Activated CD8-positive, alpha-beta T cell treated with anti-CD3 and anti-CD28 coated beads for 36 hours (primary cell): ENCODE measurements at places on chromosomes 7 and 10.

DNA sequence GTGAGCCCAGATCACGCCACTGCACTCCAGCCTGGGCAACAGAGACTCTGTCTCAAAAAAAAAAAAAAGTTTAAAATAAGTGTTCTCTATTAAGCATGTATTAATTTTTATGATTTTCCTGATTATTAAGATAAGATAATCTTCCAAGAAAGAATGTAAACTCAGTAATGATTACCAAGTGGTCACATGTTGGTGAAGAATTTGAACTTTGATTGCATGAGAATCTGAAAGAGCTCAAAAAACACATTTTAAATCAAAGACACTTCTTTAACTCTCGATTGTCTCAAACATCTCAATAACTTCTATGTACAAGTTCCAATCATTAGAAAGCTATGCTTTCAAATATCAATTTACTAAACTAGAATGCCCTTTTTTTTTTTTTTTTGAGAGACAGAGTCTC is 33.8 kb downstream of the SNX8 start:
- no peak for DNase-seq

DNA sequence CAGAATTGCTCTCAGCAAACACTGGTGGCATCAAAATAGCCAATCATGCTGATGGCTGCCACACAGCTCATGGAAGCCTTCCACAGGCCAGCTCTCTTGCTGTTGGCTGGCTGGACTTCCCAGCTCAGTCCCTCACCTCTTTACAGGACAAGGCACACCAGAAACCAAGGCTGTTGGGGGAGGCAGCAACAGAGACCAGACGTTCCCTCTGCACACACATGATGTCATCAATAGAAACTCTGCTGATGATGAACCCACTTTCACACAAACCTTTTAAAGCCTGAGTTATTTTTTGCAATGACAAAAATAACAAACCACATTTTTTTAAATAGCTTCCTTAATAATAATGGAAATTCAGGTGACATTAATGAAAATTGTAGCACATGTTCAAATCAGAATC is 300.9 kb upstream of the C7orf33 start:
- no peak for DNase-seq

DNA sequence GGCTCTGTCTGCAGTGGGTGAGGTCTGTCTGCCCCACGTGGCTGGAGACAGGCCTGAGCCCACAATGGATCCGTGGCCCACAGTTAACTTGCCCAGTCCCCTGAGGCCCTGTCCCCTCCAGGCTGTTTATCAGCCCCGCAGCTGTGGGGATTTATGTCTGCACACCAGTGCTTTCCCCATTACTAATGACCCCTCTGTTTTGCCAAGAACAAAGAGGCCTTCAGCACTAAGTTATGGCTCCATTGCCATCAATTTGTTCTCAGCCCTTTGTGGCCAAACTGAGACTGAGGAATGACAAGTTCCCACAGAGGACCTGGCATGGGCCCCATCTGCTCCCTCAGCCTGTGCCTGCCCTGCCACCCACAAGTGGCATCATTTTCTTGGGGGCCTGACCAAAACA is 138.2 kb downstream of the C10orf105 start:
- no peak for DNase-seq

- DNase-seq: no peak
These were observed 387.6 kb downstream of the KCNMA1 start for GRCh38 chr10:77249901-77250459.

GRCh38 chr10:73366381-73367298 is 8.0 kb upstream of the CFAP70 start:
- no peak for DNase-seq

GRCh38 chr10:100359030-100359432 is 12.0 kb downstream of the SCD start:
- no peak for DNase-seq

- DNase-seq: peak; percentile 56
These were observed 75.7 kb upstream of the CCDC71L start for GRCh38 chr7:106736508-106737201.

DNA sequence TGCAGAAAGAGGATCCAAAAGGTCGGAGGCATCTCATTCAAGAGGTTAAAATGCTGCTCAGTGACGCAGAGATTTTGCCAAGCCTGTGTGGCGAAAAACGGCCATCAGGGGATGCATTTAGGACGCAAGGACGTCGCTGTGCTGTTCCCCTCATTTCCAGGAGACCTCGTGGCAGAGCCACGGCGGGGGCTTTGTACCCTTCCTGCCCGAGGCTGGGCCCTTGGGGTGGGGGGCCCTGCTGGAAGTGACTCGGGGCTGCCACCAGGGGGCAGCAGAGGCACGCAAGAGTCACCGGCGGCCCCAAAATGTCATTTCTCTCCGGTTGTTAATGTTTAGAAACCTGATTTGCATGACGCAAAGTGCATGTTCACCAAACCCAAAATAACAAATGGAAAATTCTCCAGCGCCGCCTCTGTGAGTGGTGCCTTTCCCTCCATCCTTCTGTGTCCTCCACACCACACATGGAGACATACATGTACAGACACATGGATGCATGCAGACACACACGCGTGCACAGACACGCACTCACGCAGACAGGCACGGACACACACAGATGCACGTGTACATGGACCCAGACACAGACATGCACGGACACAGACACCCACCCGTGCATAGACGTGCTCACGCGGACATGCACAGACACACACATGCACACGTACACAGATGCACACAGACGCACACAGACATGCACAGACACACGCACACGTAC is 51.0 kb upstream of the NKX6-2 start:
- DNase-seq: peak; percentile 51

GRCh38 chr10:69403519-69403918 is 13.2 kb downstream of the TACR2 start:
- DNase-seq: no peak

DNA sequence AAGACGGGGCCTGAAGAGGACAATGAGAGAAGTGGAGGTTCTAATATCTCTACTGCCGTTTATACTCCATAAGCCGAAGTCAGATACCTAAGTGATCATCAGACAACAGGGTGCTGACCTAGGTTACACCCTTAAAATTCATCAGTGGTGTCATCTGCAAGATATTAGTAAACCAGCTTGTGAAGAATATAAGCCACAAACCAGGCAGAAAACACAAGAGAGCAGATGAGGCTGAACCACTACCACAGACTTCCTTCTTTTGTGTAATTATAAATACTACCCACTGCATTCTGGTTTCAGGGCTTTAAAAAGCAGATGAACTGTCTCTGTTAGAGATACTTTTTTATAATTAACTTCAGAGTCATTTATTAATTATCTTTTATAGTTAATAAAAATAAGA is 69.0 kb upstream of the LRRC17 start:
- DNase-seq: no peak

- no peak for DNase-seq
These were observed 35.5 kb upstream of the TBX20 start for GRCh38 chr7:35289376-35289775.

DNA sequence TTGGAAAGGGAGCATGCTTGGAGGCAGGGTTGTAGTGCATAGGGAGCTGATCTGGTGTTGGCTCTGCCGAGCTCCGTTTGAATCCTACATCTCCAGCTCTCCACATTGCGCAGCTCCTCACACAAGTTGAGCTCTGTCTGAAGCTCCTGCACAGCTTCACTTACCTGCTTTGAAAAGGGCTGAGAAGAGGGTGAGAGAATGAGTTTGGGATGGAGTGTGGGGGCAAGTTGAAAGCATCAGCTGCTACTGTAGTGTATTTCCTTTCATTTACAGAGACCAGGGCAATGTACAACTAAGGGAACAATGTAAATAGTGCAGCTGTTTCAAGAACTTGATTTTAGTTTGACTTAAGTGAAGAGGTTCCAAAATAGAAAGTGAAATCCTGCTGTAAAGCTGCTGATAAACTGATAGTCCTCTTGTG is 88.5 kb downstream of the VTI1A start:
- DNase-seq: no peak

- no peak for DNase-seq
These were observed 354.1 kb downstream of the ANKRD30A start for GRCh38 chr10:37479469-37479868.

- peak; percentile 65 for DNase-seq
These were observed 81.0 kb downstream of the SAMD9 start for GRCh38 chr7:93036807-93037206.

GRCh38 chr10:34135515-34135914 is 679.6 kb downstream of the PARD3 start:
- DNase-seq: no peak

GRCh38 chr7:42414028-42414427 is 177.0 kb upstream of the GLI3 start:
- DNase-seq: no peak

DNA sequence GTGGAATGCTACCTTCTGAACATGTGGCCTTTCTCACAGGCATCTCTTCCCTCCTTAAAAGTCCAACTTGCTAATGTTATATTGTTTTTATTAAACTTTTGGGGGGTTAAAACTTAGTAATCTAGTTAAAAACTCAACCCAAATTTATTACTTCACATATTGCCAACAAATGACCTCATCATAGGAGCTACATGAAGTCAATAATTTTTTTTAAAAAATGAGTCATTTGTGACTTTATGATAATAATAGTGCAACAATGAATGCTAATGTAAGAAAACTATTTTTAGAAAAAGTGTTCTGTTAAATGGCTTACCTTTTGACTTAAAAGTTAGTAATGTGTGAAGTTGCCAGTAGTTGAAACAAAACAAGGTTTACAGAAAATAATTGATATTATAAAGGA is 325.9 kb upstream of the FZD1 start:
- DNase-seq: no peak

DNA sequence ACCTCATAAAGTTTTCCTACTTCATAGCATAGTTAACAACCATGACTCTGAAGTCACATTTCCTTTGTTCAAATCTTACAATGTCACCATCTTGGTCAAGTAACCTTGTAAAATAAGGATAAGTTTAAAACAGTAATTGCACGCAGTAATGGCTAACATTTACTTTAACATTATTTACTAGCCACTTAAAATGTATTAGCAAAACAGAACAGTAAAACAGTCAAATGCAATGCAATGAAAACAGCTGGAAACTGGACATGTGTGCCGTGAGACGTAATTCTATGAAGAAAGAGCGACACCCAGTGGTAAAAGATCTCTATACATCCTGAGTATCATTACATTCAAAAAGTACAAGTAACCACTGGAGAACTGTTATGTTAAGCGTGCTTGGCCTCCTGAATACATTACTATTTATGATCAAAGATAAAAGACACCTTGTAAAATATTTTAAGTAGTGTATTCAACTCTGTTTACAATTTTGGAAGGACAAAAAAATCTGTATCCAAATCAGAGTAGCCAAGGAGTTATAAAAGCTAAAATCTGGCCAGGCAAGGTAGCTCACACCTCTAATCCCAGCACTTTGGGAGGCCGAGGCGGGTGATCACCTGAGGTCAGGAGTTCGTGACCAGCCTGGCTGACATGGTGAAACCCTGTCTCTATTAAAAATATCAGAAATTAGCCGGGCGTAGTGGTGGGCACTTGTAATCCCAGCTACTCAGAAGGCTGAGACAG is 27.2 kb downstream of the ATE1 start:
- peak; percentile 5 for DNase-seq

GRCh38 chr7:44080118-44080517 is 2.2 kb downstream of the POLM start:
- DNase-seq: no peak

DNA sequence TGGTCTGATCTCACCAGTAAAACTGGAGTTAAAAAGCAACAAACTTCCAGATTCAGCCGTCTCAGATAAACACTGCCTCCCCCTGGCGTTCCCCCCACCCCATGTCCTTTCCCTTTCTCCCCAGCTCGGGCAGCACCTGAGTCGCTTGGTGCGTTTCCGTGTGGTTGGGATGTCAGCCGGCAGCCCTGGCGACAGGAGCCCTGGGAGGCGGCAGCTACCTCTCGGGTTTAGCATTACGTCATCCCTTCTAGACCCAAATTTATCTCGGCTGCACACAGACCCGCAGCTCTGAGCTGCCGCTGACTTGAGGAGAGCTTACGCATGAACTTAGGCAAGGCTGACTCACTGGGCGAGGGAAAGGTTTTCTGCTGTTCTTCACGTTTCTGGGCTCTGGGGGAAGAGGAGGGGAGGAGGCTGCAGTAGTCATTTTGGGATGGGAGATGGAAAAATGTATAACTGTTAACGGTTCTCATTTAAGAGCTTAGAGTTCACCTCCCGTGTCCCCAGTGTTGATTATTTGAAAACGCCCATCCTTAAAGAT is 14.4 kb downstream of the MXI1 start:
- peak; percentile 89 for DNase-seq

DNA sequence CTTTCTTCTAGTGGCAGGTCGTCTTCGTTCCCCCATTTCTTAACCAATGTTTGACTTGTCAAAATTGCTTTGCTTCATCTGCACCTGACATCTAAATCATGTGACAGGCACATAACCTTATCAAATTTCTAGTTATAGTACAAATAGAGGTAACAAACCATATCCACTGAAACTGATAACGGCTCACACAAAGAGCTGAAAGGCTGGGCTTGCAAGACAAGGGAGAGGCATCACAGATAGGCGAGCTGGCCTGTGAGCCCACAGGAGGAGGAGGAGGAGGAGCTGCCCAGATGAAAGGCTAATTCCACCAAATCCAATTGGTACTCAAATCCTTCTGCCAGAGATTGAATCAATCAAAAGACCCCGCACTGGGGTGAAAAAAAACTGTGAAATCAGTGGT is 80.2 kb upstream of the NEBL start:
- DNase-seq: no peak

- no peak for DNase-seq
These were observed 158.2 kb downstream of the CELF2 start for GRCh38 chr10:11175823-11176243.

DNA sequence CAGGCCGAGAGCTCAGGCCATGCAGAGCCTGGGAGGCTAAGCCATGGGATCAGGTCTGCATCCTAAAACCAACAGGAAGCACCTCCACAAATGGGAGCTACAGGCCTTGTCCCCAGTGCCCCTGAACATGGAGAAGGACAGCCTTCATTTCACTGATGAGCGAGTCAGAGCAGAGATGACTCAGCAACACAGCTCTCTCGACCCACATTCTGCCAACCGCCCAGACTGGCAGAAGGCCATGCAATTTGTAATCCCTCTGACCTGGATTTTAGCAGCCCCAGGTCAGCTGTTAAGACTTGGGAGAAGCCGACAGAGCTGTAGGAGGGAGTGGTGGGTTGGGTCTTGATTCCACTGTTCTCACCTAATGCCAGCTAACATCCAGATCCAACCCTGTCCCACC is 25.5 kb downstream of the VOPP1 start:
- peak; percentile 67 for DNase-seq

DNA sequence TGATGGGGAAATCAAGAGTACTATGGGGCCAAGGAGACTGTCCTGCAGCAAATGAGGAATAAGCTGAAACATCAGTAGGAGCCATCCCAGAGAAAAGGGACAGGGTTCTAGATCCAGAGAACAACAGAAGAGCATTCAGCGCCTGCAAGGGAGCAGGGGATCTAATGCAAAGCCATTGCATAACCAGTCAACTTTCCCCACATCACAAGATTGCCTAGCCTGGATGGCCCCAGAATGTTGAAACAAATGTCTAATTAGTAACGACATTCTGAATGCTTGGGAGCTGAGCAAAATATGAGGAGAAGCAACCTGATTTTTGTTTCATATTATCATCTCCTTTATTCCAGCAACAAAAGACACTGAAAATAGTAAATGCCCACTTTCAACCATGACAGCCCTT is 2.7 kb upstream of the MPP7 start:
- DNase-seq: no peak
